ENCODE measurements at places on chromosomes 1 and 21. TPM values are rescaled to one million over a fixed set of nuclear protein-coding genes. Genes with fewer than 3 reads are reported as not detected.

DNA sequence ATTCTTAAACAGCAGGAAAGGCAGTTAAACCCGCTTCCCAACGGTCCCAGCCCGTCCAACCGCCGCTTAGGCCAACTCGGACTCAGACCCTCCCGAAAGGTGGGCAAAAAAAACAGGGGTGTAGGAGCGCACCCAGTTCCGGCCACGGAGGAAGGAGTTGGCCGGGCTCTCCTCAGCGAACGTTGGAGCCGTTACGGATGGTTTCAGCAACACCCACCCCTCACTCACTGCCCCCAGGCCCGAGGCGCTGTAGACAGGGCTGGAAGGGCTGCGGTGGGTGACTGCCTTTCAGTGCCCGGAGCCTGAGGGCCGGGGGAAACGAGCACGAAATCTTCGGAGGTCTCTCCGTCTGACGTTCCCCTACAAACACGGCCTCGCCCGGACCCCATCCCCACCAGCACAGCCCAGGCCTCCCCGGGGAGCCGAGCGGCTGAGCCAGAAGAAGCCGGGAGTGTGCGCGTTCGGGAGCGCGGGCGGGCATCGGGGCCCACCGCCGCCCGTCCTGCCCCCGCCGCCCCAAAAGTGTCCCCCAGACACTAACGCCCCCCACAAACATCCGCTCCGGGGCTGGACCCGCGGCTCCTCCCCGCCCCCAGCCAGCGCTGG lies 1.3 kb downstream of the KDM5B start:
- H3K4me1 ChIP-seq, result peaks cover 4% of the 10 kb centered on the region
- H3K27me3 ChIP-seq, result no peaks in the 10 kb centered on the region
- H3K36me3 ChIP-seq, result no peaks in the 10 kb centered on the region

GRCh38 chr1:228984646-228985631 lies 249.7 kb downstream of the RHOU start:
- H3K27ac ChIP-seq, result no peak overlapping the region
- no peak overlapping the region for H3K4me3 ChIP-seq
- DNase-seq, result no peak
- H3K27me3 ChIP-seq, result no peaks in the 10 kb centered on the region
- no peaks in the 10 kb centered on the region for H3K4me1 ChIP-seq

GRCh38 chr1:232694475-232694874 lies 64.5 kb upstream of the SIPA1L2 start:
- H3K36me3 ChIP-seq, result no peaks in the 10 kb centered on the region
- no peak overlapping the region for H3K27ac ChIP-seq
- H3K27me3 ChIP-seq, result no peaks in the 10 kb centered on the region
- no peak overlapping the region for H3K4me3 ChIP-seq

DNA sequence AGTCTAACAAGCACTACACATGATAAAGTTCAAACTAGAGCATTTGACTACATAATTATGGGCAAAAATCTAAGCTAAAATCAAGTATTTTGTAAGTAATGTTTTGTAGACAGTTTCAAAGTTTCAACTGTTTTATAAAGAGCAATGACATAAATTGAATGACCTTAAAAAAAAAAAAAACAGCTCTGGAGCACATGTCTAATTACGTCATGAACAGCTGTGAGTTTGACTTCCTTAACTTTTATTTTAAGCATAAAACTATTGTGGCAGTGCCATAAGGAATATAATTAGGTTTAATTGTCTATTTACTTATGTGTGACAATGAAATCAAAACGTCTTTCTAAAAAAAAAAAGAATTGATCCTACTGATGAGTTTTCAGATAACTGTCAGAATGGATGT lies 272.5 kb upstream of the LRRC7 start:
- no peaks in the 10 kb centered on the region for H3K27me3 ChIP-seq
- no peaks in the 10 kb centered on the region for H3K4me1 ChIP-seq
- H3K27ac ChIP-seq, result no peak overlapping the region
- no peaks in the 10 kb centered on the region for H3K36me3 ChIP-seq

DNA sequence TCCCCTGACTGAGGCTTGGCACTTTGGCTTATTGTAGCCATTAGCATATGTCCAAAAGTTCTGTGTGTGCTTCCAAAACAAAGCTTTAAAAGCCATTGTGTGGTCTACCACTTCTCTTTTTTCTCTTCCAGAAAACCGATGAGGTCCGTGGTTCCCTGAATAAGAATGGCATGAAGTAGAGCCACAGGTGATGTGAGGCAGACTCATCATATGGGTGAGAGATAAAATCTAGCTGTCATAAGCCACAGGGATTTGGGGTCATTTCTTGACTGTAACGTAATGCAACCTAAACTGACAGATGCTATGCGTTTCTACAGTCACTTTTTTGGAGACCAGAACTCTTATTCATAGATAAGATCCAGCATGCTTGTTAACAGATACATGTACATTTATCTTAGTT lies 7.0 kb upstream of the GREM2 start:
- H3K4me3 ChIP-seq, result no peak overlapping the region
- DNase-seq, result no peak
- no peaks in the 10 kb centered on the region for H3K36me3 ChIP-seq
- no peaks in the 10 kb centered on the region for H3K27me3 ChIP-seq

- no peaks in the 10 kb centered on the region for H3K4me1 ChIP-seq
- DNase-seq, result no peak
- no peak overlapping the region for H3K27ac ChIP-seq
- no peaks in the 10 kb centered on the region for H3K27me3 ChIP-seq
- no peak overlapping the region for H3K4me3 ChIP-seq
These were observed 101.5 kb upstream of the SLFNL1 start for GRCh38 chr1:41122851-41123518.

DNA sequence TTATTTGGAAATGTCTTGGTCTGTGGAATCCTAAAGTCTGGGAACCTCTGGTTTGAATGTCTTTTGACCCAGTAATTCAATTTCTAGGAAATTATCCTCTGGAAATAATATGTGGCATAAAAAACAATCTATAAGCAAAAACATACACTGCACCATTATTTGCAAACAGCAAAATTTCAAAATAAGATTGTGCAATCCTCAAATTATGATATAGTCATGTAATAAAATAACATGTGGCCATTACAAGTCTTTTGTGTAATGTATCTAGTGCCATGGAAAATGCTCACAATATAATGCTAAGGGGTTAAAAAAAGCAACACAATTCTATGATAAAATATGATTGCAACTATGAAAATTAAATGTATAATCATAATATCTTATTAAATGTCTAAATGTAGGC lies 312.9 kb upstream of the RUNX1 start:
- no peaks in the 10 kb centered on the region for H3K36me3 ChIP-seq
- no peaks in the 10 kb centered on the region for H3K4me1 ChIP-seq
- H3K4me3 ChIP-seq, result no peak overlapping the region
- H3K27me3 ChIP-seq, result no peaks in the 10 kb centered on the region

DNA sequence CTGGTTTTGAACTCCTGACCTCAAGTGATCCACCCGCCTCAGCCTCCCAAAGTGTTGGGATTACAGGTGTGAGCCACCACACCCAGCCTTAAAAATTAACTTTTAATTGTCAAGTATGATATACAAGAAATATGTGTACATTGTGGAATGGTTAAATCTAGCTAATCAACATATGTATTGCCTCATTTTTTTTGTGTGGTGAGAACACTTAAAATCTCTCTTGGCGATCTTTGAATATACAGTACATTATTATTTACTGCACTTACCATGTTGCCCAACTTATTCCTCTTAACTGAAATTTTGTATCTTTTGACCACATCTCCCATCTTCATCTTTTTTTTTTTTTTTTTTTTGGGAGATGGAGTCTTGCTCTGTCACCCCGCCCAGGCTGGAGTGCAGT lies 23.3 kb downstream of the THRAP3 start:
- no peak for DNase-seq
- H3K4me3 ChIP-seq, result no peak overlapping the region
- H3K4me1 ChIP-seq, result peaks cover 3% of the 10 kb centered on the region
- peak overlapping the region; percentile 81 for H3K27ac ChIP-seq
- H3K36me3 ChIP-seq, result no peaks in the 10 kb centered on the region

- H3K27ac ChIP-seq, result peak overlapping the region; percentile 90
- no peaks in the 10 kb centered on the region for H3K27me3 ChIP-seq
- no peaks in the 10 kb centered on the region for H3K36me3 ChIP-seq
- H3K4me3 ChIP-seq, result peak overlapping the region; percentile 19
- DNase-seq, result peak; percentile 83
These were observed 67.7 kb upstream of the RCC1 start for GRCh38 chr1:28437924-28438699.

DNA sequence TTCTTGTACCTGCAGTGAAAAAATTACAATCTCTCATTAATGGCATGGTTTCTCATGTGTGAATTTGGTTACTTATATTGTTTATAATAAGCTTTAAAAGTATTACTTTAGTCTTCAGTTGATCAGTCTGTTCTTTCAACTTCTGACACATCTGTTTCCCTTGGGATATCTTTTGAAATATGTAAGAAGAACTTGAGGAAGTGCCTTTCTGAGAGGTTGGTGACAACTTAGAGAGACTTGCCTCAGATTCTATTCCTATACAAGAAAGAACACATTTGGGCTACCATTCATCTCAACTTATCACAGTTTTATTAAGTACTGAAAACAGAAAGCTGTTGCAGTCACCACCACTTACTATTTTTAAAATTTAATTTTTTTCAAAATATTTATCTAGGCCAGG lies 8.1 kb downstream of the AKNAD1 start:
- H3K36me3 ChIP-seq, result no peaks in the 10 kb centered on the region
- H3K4me3 ChIP-seq, result no peak overlapping the region
- H3K27ac ChIP-seq, result no peak overlapping the region
- H3K4me1 ChIP-seq, result no peaks in the 10 kb centered on the region

DNA sequence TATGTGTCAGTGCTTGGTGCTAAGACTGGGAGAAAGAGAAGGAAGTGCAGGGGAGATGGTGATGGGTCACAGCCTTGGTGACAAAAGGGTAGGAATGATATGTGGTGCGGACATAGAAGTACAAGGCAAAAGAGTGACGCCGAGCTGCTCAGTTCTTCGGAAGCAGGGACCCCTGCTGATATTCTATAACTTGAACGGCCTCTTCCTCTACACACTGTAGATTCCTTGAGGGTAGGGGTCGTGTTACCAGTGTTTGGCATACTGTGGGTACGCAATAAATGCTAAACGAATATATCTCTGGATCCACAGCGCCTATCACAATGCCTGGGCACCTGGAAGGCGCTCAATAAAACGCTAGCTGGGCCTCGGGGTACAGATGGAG lies 488 bp downstream of the DBT start:
- no peaks in the 10 kb centered on the region for H3K4me1 ChIP-seq
- no peaks in the 10 kb centered on the region for H3K36me3 ChIP-seq
- DNase-seq, result no peak
- H3K27me3 ChIP-seq, result no peaks in the 10 kb centered on the region
- H3K27ac ChIP-seq, result peak overlapping the region; percentile 93
- H3K4me3 ChIP-seq, result peak overlapping the region; percentile 93

DNA sequence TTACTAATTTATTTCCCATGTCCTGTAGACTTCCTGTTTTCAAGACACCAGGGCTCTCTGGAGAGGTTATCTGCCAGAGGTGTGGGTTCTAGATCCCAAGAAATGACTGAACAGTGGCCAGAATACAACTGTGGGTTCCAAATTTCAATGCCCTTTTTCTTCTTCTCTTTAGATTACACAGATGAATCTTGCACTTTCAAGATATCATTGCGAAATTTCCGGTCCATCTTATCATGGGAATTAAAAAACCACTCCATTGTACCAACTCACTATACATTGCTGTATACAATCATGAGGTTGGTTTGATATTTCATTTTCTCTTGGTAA lies 15.0 kb downstream of the IFNAR2 start:
- H3K4me1 ChIP-seq, result no peaks in the 10 kb centered on the region
- no peaks in the 10 kb centered on the region for H3K27me3 ChIP-seq
- H3K4me3 ChIP-seq, result no peak overlapping the region
- peaks cover 11% of the 10 kb centered on the region for H3K36me3 ChIP-seq

Gene TSSK3
- total RNA-seq, result 3.9 TPM

Gene DMRTA2
- 0.16 TPM for total RNA-seq

Gene KCNE1
- total RNA-seq, result 1.6 TPM

Gene B3GALT5
- not detected for total RNA-seq

Gene MRPL37
- 70.7 TPM for total RNA-seq
